ENCODE measurements at places on chromosomes 16 and 17. TPM values are rescaled to one million over a fixed set of nuclear protein-coding genes. Genes with fewer than 3 reads are reported as not detected.

DNA sequence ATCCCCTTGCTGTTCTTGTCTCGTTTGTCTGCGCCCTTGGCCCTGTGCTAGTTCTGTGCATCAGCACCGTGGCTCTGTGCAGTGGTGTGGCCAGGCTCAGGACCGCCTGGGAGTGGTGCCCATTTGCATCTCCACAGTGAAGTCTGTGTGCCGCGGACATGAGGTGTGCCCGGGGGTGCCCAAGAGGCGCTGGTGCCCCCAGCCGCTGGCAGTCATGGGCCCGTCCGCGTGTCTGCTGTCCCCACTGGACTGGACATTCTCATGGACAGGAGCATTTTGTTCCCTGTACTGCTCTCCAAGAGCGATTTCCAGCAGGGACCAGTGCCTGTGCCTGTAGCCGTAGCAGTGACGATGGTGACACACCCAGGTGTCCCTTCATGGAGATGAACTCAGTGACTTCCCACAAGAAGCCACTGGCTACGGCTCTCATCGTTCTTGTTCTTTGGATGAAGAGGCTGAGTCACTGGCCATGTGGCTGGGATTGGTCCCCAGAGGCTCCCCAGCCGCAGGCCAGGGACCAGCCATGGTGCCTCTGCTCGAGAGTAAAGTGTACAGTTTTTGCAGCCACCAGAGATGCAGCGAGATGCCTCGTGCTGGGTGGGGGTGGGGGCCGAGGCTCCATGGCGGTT, 13.0 kb upstream of the MC1R start:
- peaks cover 34% of the 10 kb centered on the region for H3K36me3 ChIP-seq
- no peak overlapping the region for H3K4me3 ChIP-seq
- H3K27me3 ChIP-seq: no peaks in the 10 kb centered on the region
- no peak for DNase-seq

GRCh38 chr16:66426112-66427035, 721 bp upstream of the BEAN1 start:
- H3K4me3 ChIP-seq: no peak overlapping the region
- peaks cover 61% of the 10 kb centered on the region for H3K27me3 ChIP-seq
- H3K36me3 ChIP-seq: no peaks in the 10 kb centered on the region
- H3K4me1 ChIP-seq: no peaks in the 10 kb centered on the region
- no peak overlapping the region for H3K27ac ChIP-seq

DNA sequence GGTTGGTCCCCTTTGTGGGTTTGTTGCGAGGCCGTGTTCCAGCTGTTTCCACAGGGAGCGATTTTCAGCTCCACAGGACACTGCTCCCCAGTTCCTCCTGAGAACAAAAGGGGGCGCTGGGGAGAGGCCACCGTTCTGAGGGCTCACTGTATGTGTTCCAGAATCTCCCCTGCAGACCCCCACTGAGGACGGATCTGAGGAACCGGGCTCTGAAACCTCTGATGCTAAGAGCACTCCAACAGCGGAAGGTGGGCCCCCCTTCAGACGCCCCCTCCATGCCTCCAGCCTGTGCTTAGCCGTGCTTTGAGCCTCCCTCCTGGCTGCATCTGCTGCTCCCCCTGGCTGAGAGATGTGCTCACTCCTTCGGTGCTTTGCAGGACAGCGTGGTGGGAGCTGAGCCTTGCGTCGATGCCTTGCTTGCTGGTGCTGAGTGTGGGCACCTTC, 27.3 kb upstream of the STH start:
- no peak for DNase-seq
- peaks cover 24% of the 10 kb centered on the region for H3K27me3 ChIP-seq
- H3K36me3 ChIP-seq: no peaks in the 10 kb centered on the region
- no peak overlapping the region for H3K4me3 ChIP-seq

DNA sequence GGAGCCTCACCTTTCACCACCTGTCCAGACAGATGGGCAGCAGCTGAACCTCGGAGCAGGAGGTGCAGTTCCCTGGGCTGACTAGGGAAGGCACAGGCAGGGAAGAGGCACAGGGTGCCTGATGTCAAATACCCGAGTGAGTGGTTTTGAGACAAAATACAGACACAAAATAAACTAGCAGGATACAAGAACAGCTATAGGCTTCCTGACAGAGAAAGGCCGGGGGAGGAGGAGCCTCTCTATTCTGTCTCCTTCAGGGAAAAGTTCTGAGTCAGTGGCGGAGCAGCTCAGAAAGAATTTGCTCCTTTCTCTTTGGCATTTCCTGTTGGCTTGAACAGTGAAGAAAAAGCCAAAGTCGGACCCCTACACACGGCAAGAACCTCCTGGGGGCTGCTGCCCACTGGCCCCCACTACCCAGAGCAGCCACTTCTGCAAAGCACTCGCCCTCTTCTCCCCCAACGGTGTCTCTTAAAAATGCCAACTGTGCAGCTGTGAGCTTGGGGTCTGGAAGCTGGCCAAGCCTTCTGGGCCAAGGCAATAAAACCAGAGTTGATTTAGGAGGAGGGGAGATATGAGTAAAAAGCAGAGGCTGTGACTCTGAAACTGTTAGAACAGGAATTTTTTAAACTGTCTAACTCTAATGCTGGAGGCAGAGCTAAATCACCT, 14.4 kb upstream of the FAAP100 start:
- H3K4me1 ChIP-seq: no peaks in the 10 kb centered on the region
- H3K27ac ChIP-seq: no peak overlapping the region
- no peak for DNase-seq
- peaks cover 49% of the 10 kb centered on the region for H3K36me3 ChIP-seq
- H3K27me3 ChIP-seq: no peaks in the 10 kb centered on the region

DNA sequence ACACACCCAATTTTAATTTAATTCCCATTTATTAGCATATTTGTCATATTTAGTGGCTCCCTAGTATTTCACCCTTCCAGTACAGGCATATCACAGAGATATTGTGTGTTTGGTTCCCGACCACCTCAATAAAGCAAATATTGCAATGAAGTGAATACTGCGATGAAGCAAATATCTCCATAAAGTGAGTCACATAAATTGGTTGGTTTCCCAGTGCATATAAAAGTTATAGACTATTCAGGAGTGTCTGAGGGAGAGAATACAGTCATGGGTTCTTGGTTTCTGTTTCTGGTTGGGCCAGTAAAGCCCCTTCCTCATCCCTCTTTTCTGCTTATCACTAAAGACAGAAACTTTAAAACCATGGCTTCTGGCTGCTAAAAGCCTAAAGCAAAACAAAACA, 295.4 kb upstream of the AXIN2 start:
- H3K27ac ChIP-seq: no peak overlapping the region
- DNase-seq: no peak
- H3K4me1 ChIP-seq: no peaks in the 10 kb centered on the region
- H3K4me3 ChIP-seq: no peak overlapping the region
- H3K36me3 ChIP-seq: no peaks in the 10 kb centered on the region

- H3K36me3 ChIP-seq: peaks cover 9% of the 10 kb centered on the region
- no peaks in the 10 kb centered on the region for H3K27me3 ChIP-seq
- H3K4me3 ChIP-seq: peak overlapping the region; percentile 87
- H3K27ac ChIP-seq: peak overlapping the region; percentile 92
- DNase-seq: no peak
- peaks cover 26% of the 10 kb centered on the region for H3K4me1 ChIP-seq
Measured at GRCh38 chr17:42562388-42563142, 617 bp downstream of the COASY start.

DNA sequence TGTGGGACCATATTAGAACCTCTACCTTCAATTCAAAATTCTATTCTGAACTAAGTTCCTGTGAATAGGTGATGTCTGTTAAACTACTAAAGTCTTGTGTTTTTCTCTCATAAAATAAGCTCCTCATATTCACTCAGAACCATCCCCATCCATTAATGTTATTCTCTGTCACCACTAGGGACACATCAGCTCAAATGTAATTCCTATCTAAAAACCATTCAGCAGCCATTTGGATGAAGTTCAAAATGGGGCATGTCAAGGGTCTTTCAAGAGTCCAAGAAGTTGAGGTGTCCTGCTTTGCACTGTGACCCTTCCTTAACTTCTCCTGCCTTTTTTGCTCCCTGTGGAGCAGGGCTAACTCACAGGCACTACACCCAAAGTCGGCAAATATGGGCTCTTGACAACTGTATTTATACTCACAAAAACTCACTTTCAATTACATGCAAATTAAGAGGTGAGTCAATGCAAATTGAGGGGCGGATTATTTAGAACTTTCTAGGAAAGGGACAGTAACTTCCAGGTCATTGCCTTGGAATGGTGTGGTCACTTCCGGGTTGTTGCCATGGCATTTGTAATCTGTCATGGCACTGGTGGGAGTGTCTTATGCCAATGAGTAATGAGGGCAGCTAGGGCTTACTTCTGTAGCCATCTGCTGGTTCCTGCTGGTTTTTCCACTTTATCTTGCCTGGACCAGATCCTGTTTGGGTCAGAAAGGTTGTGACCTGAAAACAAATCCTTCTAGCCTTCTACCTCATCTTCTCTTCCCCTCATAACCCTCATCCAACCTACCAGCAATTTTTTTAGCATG, 128.2 kb upstream of the COX10 start:
- no peak for DNase-seq
- H3K27me3 ChIP-seq: no peaks in the 10 kb centered on the region
- H3K27ac ChIP-seq: no peak overlapping the region

DNA sequence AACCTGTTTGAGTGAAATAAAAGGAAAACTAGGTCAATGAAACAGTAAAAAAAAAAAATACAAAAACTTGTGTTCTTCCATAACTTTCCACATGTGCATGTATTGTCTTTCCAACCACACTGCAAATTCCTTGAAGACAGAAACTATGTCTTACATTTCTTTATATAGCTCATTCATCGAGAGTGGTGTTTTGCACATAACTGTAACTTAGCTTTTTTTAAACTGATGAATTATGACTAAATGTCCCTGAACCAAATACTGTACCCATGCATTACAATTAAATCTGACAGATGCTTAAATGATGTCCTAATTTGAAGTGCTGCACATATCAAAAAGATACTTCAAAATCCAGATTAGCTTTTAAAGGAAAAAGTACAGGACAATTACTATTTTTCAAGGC, 50.1 kb downstream of the BRIP1 start:
- H3K36me3 ChIP-seq: peaks cover 21% of the 10 kb centered on the region
- no peaks in the 10 kb centered on the region for H3K27me3 ChIP-seq
- H3K4me1 ChIP-seq: peaks cover 14% of the 10 kb centered on the region
- no peak overlapping the region for H3K27ac ChIP-seq

DNA sequence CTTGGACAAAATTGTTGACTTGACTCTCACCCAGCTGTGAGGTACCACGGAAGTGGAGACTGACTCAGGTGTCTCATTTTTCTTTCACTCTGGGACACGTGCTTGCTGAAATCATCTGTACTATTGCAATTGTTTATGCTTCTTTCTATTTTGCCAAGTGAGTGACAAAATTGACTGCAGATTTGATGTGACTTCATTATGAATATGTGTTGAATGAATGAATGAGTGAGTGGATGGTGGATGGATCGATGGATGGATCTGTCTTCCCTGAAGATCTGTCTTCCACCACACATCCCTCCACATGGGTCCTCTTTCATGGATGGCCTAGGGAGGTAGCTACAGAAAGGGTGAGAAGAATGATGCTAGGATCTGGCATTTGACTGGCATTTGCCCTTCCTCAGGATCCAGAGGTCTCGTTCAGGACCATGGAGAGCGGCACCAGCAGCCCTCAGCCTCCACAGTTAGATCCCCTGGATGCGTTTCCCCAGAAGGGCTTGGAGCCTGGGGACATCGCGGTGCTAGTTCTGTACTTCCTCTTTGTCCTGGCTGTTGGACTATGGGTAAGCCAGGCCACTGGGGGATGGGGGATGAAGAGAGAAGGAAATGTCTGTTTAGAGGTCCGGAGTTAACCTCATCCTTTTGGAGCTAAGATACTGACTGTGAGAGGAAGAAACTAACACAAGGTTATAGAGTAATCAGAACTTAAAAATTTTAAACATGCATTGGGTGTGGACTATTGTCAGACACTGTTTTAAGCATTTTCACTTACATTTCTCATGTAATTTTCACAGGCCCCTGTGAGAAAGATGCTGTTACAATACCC, 12.7 kb downstream of the SLC5A11 start:
- peak; percentile 13 for DNase-seq
- H3K27ac ChIP-seq: no peak overlapping the region

DNA sequence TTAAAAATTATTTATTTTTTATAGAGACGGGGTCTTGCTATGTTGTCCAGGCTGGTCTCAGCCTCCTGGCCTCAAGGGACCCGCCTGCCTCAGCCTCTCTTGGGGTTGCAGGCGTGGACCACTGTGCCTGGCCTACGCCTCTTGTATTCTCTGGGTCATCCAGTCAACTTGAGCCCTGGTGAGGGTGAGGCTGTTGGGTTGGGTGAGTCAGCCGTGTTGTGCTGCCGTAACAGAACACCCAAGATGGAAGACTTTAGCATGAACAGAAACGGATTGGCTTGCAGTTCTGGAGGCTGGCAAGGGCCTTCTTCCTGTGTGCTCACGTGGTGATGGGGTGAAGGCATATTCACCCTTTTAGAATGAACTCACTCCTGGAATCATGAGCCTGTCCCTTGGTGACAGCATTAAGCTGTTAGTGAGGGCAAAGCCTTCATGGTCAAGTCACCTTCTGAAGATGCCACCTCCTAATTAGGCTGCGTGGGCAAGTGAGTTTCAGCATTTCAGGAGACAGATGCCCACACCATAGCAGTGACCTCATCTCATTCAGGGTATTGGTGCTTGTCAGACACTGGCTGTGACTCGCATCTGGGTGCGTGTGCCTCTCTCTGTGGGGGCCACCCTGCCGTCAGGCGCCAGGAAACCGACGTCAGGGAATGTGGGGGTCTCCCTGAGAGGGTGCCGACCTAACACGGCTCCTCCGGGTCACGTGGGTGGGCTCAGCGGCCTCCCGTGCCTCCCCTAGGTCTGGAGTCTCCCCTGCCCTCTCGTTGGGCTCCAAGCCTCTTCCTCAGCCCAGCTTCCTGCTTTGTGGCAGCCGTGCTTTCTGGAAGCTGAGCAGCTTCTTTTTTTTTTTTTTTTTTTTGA, 49.8 kb downstream of the WDR45B start:
- no peak overlapping the region for H3K4me3 ChIP-seq
- no peak for DNase-seq
- H3K27me3 ChIP-seq: no peaks in the 10 kb centered on the region

CES4A gene
- total RNA-seq: 33.2 TPM

ARHGAP44 gene
- total RNA-seq: not detected
